Activated CD4-positive, alpha-beta T cell treated with anti-CD3 and anti-CD28 coated beads, Interleukin-2, amount 10 ng/mL, durations not matched to agents 24 days and 14 days (primary cell): ENCODE measurements at places on chromosomes 5 and 9. TPM values are rescaled to one million over a fixed set of nuclear protein-coding genes. Genes with fewer than 3 reads are reported as not detected.

DNA sequence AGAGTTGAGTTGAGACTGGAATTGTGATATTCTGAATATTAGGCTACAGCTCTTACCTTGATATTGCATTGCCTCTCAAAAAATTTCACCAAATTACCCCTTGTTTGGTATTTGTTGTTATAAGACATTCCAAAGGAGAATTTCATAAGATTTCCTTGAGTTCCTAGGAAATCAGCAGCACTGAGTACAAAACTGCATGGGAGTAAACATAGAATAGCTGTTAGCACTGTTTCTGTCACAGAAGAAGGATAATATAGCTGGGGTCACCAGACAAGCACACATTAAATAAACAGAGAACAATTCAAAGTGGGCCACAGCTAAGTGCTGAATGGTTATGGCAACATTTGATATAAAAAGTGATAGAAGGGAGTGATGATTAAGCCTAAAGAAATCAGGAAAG, 724.3 kb downstream of the PRELID2 start:
- no peak for DNase-seq

- no peak for DNase-seq
These were observed 393.0 kb downstream of the CDH12 start for GRCh38 chr5:22460189-22460588.

GRCh38 chr9:8610256-8610655, 810.7 kb upstream of the DMAC1 start:
- no peak for DNase-seq

- no peak for DNase-seq
These were observed 16.7 kb downstream of the CXXC5 start for GRCh38 chr5:139664727-139665351.

GRCh38 chr9:116800885-116801284, 113.8 kb downstream of the TRIM32 start:
- no peak for DNase-seq

DNA sequence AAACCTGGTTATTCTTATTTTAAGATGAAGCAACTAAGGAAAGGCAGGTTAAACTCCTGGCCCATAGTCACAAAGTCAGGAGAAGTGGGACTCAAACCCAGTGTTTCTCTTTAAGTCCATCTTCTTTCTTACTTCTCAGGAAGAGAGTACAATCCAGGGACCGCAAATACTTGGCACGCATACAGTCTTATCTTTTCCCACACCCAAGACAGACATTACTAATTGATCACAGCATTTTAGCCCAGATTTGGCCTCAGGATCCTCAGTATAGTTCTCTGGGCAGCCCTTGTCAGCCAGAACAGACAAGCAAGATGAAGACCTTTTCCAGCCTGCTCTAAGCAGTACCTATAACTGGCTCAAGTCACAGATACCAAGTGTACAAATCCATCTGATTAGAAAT, 125.5 kb upstream of the RAI14 start:
- DNase-seq: no peak

- DNase-seq: no peak
These were observed 35.1 kb downstream of the TGFBI start for GRCh38 chr5:136063778-136064465.

The APBA1 gene
- 0.51 and 1.1 TPM in 2 replicates for total RNA-seq

The RASEF gene
- total RNA-seq: not detected in 2 replicates

The SLC25A2 gene
- total RNA-seq: 0.14 and 0.23 TPM in 2 replicates

The OGN gene
- total RNA-seq: not detected in 2 replicates
